ENCODE measurements at places on chromosomes 4 and X.

GRCh38 chrX:38811515-38812243 lies 10.4 kb downstream of the MID1IP1 start:
- DNase-seq, result no peak

GRCh38 chrX:103423955-103424638 lies 47.8 kb downstream of the BEX3 start:
- DNase-seq, result no peak

DNA sequence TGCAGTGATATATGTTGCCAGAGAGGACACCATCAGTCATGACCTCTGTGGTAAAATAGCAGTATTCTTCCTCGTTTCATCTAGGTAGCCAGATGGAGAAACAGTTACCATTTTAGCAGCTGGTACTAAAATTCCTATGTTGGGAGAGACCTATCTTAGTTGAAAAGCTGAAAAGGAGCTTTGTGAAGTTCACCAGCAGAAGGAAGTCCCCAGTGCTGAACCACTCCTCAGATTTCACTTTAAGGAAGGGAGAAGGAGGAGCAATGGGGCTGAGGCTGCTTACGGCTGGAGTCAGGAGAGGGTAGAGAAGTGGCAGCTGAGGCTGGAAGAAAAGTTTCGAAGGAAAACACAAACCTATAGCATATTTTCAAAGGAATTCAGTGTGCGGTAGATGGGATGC lies 103.7 kb downstream of the ATXN3L start:
- DNase-seq, result no peak

DNA sequence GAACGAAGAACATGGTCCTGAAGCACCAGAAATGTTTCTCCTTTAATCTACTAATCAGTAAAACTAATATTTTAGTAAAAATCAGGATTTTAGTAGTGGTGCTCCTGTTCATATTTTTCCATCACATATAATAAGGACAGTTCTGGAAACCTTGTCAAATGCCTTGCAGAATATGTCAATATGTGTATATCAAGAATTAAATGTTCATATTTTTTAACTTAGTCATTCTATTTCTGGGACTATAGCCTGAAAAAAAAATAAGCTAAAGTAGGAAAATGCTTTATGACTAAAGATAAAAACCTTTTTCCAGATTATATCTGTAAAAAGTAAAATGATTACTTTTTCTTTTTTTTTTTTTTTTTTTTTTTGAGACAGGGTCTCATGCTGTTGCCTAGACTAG lies 65.1 kb downstream of the MAB21L2 start:
- DNase-seq, result no peak

- peak; percentile 84 for DNase-seq
These were observed 22.0 kb downstream of the C4orf54 start for GRCh38 chr4:99635601-99636000.

GRCh38 chr4:117514391-117515175 lies 429.2 kb upstream of the TRAM1L1 start:
- DNase-seq, result no peak

DNA sequence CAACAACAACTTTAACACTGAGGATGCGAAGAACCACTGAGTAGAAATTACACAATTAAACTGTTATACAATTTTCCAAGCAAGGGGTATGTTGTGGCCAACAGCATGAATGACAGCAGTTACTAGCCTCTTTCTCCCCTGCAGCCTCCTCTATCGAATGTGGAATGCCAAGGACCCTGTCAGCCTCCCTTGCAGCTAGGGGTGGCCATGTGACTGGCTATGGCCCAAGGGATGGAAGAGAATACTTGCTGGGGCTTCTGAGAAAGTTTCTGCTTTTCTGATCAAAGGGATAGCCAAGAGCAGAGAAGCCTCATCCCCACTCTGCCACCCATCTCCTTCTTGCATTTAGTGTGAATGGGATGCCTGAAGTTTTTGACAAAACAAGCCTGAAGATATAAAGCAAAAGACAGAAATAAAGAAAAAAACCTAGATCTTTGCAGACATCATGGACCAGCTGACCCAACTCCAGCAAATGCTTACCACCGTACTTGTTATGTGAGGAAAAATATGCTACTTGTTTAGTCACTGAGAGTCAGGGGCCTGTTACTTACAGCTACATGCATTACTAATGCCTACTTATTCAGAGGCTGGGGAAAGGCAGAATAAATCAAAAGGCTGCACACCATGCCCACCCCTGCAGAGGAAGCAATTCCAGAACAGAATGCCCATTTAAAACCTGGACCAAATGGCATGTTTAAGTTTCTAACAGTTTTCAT lies 32.0 kb downstream of the DCTD start:
- DNase-seq, result no peak

DNA sequence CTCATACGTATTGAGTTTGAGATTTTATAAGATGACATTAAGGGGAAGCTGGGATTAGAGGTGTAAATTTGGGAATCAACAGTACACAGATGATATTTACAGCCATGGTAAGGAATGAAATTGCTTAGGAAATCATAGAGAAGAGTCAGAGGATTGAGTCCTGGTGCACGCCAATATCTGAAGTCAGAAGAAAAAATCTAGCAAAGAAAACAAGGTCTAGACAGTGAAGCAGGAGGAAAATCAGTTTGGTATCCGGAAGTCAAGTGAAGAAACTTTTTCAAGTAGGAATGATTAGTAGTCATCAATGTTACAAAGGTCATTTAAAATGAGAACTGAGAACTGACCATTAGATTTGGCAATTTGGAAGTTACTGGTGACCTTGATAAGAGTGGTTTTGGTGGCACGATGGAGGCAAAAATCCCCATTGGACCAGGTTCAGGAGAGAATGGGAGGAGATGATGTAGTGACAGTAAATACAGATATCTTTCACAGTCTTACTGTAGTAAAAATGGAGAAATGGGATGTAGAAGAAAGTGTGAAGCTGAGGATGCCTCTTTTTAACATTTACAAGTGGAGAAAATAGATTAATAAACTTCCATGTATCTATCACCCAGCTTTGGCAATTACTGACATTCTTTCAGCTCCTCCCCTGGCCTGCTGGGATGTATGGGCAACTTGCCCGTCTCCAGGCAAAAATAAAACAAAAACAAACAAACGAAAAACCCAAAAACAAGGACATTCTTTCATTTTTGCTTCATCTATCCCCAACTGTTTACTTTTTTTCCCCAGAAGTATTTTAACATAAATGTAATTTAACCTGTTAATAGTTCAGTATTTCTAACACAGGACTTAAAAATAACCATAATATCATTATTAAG lies 11.4 kb upstream of the GPR34 start:
- no peak for DNase-seq

DNA sequence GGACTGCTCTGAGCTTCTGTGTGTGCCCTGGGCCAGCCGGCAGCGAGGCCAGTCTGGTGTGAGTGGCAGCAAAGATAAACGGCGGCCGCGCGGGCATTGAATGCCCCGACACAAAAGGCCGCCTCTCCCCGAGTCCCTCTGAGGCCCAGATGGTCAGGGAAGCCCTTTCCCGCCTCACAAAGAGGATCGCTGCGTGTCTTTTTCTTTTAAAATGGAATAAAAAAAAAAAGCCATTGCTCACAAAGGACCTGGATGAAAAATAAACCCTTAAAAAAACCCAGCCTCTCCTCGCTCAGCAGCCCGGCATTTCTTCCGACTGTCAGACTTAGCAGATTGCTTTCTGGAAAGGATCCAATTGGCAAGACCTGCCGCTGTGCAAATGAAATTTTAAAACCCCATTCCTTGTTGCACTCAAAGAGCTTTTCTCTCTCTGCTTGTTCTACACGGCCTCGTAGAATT lies 578.7 kb downstream of the BCOR start:
- DNase-seq, result no peak

- DNase-seq, result no peak
These were observed 127.3 kb downstream of the MAD2L1 start for GRCh38 chr4:119939071-119939995.
